Omental fat pad (tissue), 4 donors: ENCODE measurements at places on chromosomes 2 and 18.

DNA sequence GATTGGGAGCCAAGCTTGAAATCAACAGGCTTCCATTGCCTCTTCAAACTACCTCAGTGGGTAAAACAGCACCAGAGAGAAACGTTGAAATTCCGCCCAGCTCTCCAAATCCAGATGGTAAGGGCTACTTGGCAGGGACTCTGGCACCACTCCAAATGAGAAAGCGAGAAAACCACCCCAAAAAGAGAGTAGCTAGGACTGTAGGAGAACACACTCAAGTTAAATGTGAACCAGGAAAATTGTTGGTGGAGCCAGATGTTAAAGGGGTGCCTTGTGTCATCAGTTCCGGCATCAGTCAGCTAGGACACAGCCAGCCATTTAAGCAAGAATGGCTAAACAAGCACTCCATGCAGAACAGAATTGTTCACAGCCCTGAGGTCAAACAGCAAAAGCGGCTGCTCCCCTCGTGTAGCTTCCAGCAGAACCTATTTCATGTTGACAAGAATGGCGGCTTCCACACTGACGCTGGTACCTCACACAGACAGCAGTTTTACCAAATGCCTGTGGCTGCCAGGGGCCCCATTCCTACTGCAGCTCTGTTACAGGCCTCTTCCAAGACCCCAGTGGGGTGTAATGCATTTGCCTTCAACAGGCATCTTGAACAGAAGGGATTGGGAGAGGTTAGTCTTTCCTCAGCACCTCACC is 167.3 kb downstream of the ASXL3 start:
- no peak for DNase-seq

DNA sequence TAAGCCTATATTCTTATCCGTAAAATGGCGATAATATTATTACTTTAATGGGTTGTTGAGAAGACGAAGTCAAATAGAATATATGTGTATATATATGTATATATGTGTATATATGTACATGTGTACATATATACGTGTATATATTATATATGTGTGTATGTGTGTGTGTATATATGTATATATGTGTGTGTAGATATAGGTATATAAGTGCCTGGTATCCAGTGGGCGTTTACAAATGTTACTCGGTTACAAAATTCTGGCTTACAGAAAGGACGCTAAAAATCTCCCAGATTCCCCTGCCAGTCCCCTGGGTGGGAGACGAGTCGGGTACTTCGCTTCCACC is 295 bp upstream of the MTX2 start:
- no peak for DNase-seq

DNA sequence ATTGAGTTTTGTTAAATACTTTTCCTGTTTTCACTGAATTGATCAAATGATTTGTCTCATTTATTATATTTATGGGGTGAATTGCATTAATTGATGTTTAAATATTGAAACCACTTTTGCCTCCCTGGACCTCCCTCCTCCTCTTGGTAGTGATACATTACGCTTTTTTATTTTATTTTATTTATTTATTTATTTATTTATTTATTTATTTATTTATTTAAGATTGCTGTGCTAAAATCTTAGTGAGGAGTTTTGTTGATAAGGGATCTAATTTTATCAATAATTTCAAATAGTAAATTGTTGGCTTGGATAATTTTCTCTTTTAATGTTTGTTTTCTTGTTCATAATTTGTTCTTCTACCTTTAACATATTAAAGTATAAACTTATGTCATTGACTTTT is 1281.0 kb upstream of the NXPH2 start:
- no peak for DNase-seq

DNA sequence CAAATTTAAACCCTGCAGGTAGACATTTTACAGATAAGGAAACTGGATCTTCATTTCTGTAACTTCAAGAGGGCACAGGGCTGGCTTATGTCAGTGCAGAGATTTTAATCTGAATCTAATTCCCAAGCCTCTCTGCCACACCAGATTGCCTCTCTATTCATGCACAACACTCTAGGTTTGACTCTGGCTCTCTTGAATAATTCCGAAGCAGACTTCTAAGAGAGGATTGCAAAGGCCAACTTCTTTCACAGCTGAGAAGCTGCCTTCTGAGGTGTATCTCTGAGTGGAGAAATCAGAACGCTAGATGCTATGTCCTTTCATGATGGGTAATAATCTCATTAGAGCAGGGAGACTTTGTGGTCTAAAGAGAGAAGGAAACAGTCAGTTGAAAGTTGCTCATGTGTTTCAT is 20.1 kb upstream of the MGAT5 start:
- no peak for DNase-seq

- no peak for DNase-seq
Observed at GRCh38 chr2:174334781-174335251, at the start of gene SP9. Gene SP9, plus strand, starts transcription at chr2:174334954. Its CDS starts 139 bp downstream, at chr2:174335093.

- no peak for DNase-seq
Observed at GRCh38 chr2:4340536-4340935, 637.2 kb downstream of the DCDC2C start.

DNA sequence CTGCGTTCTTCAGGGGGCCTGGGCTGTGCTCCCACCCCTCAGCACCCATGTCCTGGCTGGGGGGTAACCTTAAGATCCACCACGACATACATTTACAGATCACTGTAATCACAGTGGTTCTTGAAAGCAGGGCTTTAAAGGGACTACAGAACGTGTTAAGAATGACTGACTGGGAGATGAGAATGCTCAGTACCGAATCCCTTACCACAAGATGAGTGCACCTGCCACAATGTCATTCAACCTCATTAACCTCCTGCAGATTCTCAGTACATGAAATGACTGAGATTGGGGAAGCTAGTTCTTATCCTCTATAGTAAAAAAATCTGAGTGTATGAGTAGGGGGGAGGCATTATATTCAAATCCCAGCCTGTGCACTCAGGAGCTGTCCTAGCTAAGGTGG is 10.5 kb upstream of the PIEZO2 start:
- no peak for DNase-seq

GRCh38 chr2:66541646-66542045 is 106.7 kb downstream of the MEIS1 start:
- no peak for DNase-seq

GRCh38 chr2:65357095-65357958 is 75.1 kb downstream of the SPRED2 start:
- no peak for DNase-seq

DNA sequence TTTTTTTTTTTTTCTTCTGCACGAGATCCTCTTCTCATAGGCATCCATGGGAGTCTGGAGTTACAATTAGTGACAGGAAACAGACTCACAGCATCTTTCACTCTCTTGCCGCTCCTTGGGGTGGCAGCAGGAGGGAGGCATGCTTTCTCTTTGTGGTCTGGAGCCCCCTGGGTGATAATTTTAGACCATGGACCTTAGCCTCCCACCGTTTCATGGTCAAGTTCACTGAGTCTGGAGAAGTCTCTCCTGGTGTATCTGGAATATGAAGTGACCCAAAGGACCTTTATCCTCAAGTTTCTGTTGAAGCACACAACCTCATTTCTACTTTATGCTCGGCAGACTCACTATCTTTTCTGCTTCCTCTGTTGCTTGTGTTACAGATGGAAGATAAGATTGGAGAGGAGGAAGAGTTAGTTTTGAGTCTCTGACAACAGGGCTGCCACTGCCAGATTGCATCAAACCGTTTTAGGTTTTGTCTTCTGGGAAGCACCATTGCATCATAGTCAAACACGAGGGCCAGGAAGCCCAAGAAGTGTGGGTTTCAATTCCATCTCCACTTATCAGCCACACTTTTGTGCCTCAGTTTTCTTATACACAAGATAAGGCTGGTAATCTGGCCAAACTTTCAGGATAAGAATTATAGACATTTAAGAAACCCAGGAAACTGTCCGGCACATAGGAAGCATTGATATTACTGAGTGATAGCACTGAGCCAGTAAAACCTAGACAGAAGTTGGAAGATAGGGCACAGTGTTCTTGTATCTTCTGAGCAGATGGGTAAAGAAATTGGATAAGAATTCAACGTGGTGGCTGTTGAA is 62.3 kb downstream of the ADCYAP1 start:
- no peak for DNase-seq

DNA sequence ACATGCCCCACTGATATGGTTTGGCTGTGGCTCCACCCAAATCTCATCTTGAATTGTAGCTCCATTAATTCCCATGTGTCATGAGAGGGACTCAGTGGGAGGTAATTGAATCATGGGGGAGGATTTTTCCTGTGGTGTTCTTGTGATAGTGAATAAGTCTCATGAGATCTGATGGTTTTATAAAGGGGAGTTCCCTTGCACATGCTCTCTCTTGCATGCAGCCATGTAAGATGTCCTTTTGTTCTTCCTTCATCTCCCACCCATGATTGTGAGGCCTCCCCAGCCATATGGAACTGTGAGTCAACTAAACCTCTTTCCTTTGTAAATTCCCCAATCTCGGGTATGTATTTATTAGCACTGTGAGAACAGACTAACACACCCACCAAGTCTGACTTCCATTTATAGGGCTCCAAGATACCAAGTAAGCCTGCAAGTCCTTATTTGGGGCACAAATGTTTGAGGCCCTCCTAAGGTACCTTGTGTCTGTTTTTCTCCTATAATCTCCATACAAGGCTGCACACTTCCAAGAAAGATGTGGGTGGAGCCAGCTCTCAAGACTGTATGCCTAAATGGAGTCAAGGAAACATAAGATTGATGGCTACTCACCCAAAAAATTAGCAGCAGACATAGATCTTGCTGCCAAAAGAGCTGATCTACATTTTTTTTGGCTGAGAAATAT is 364.7 kb downstream of the TXNL1 start:
- no peak for DNase-seq

GRCh38 chr2:210899131-210899530 is 342.7 kb downstream of the CPS1 start:
- no peak for DNase-seq

- no peak for DNase-seq
Observed at GRCh38 chr2:148528356-148529064, 116.0 kb upstream of the EPC2 start.

- DNase-seq, result no peak
Observed at GRCh38 chr2:135948141-135948540, 37.3 kb downstream of the DARS1 start.

DNA sequence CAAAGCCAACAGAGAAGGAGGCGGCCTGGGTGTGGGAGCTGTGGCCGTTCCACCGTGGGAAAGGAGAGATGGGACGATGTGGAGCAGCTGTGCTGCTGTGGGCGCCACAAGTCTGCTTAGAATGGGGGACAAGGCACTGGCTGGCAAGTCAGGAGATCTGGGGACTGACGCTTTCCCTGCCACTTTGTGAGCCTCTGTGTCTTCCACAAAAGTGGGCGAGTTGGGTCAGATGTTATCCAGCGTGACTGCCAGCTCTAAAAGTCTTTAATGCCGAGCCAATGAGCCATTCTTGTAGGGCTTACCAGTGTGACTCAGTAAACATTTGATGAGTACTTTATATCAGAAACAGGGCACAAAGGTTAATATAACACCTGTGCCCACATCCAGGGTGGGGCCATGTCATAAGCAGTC is 113.6 kb upstream of the MGAT5 start:
- no peak for DNase-seq

- DNase-seq, result no peak
Observed at GRCh38 chr2:55031505-55031904, 18.7 kb downstream of the RTN4 start.

- no peak for DNase-seq
Observed at GRCh38 chr2:222305516-222306392, 7.0 kb upstream of the PAX3 start.

DNA sequence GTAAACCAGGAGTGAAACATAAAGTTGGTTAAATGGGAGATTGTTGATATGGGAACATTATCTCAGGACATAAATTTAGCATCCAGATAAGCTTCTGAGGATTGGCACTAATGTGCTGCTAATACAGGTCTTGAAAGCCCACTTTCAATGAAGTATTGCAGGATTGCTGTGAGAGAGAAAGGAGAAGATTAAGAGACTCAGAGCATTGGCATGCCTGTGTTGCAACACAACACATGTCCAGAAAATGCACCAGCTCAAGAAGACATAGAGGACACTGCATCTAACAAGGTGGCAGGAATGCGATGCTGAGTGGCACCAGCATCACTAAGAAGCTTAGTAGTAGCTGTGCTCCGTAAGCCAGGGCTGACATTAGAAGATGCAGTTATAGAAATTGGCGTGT is 728.9 kb downstream of the SUCLG1 start:
- DNase-seq, result no peak

- no peak for DNase-seq
Observed at GRCh38 chr2:88667219-88667618, 24.3 kb upstream of the RPIA start.

DNA sequence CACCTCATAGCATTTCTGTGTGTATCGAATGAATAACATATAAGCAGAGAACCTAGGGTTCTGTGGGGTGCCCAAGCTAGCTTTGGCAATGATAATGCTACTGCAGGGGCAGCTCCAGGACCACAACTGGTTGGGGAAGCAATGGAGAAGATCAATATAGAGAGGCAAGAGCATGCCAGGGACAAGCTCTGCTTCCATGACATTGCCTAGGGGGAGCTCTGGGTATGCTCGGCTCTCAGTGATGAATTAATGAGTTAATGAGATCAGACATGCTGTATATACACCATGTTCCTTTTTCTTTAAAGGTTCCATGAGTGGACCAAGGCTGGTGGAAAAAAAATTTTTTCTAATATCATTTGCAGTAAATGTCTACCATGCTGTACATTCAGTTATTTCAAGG is 618.4 kb downstream of the BCL11A start:
- DNase-seq, result no peak

DNA sequence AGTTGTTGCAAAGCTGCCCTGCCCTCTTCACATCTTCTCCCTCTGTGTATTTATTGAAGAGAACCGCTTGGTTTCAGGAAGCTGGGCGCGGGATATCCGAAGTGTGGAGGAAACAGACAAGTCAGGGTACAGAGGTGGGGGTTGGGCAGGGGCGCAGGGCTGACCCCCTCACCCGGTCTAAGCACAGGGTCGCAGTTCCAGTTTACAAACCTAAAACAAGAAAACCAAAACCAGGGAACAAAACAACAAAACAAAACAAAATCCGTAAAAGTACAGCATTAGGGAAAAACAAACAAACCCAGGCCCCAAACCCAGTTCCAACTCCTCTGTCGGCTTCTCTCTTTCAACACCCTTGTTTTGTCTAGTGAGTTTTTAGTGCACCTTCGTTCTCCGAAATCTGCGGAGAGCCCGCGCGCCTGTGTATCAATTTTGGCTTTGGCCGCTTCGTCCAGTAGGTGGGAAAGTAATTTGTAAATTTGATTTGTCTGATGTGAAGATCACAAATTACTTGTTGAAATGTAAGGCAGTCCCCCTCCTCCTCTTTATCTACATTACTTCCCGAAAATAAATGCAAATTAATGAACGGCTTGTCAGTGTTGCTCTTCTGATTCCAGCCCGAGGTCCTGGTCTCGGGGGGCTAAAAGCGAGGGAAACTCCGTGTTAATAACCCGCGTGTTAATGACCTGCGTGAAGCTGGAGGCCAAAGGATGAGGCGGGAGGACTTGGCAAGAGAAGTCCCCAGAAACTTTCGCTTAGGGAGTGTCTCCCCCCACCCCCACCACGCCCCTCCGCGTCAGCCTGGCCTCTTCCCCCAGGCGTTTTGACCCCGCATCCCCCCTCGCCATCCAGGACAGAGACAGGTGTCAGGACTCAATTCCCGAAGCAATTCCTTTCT is 6.9 kb downstream of the OTX1 start:
- no peak for DNase-seq

DNA sequence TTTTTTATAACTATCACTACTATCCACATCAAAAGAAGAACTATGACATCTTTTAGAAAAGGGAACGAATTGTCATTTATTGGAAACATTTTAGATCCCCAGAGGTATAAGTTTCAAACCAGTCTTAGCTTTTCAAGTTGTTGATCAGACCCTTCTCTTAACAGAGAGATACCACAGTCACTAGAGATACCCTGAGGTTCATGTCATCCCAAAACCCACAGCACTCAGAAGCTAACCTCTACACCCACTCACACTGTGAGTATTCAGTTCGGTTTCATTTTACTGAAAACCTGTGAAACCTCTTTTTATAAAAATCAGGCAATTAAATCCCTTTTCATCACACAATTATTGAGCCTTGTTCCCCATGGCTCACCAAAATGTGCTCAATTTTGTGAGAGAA is 156.2 kb downstream of the DTNA start:
- DNase-seq, result no peak
